ENCODE measurements at places on chromosomes 3 and 15. TPM values are rescaled to one million over a fixed set of nuclear protein-coding genes. Genes with fewer than 3 reads are reported as not detected.

ISLR2 gene
- 0.39 TPM for total RNA-seq

DNA sequence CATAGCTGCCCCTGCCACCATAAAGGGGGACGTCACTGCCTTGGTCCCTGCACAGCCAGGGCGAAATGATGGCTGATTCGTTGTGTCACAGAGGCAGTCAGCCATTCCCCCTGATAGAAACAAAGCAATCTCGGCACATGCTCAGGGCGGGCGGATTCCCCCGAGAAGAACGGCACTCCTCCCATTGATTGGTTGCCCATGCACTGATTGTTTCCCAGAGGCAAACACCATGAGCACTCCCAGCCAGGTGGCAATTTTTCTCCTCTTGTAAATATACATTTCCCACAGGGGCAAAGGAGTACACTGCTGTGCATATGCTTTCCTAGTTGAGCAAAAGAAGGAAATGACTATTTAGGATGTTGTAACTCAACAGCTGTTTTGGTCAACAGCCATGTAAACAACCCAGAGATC, 56.5 kb downstream of the KY start:
- DNase-seq = no peak

DNA sequence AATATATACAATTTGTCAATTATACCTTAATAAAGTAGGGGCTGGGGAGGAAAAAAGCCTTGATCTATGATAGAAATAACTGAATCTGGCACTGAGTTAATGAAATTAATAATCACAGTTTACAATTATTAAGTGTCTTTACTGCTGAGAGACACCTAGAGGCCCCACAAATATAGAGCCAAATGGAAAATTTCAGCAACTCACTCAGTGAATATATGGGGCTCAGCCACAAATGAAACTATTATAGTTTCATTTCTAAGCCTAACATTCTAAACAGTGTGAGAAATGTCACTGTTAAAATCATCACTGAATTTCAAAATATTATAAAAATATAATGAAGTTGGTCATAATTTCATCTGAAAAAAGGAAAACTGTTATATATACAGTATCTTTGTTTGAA, 40.3 kb downstream of the GNB4 start:
- DNase-seq = no peak

- DNase-seq = peak; percentile 29
Observed at GRCh38 chr3:110314512-110315114, 757.0 kb upstream of the NECTIN3 start.

GRCh38 chr15:82572311-82572710, 32.1 kb upstream of the RPS17 start:
- no peak for DNase-seq

DNA sequence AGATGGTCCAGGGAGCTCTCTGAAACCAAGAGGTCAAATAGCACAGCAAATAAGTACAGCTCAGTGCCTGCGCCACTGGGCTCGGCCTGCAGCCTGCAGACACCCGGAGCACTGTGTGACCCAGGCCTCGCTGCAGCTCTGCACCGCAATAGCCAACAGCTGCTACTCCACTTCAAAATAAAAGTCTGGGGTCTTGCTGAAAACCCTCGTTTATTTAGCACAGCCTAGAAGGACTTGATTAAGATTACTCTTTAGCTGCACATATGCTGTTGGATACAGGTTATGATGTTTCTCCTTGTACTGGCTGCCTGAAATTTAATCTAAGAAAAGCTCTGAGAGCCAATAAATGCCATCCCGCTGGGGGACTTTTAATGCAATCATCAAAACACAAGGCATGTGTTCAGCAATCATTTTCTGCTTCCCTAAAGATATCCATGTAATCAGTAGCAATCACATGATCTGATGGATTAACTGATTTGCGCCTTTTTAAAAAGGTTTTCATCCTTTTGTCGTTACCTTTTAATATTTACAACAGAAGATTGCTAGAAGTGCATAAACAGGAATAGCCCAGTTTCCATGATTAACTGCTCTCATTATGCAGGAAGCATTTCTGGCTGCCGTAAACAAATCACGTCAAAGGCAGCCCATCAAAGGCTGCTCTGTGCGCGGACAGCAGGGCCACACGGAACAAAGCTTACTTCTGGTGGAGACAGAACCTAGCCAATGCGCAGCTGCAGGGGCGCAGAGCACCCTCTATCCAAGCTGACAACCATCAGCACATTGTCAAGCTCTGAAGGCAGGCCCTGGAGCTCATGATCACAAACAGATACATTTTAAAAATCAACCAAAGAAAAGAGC, 58.8 kb downstream of the CLASP2 start:
- peak; percentile 89 for DNase-seq

DNA sequence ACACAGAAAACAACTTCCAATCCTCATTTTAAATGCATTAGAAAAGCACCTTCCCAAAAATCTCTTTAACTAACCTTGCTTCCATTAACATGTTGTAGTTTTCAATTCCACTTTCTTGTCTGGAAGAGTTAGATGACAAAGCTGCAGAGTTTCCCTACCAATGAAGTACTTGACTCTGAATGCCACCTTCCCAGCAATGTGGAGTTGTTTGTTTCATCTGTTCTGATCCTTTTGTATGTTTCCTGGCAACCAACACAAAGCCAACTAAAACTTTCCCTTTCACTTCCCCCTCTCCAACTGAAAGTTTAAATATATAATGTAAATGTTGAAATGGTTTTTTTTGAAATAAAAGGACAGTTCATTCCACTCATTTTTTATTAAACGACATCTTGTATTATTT, at the start of gene WDR49:
Gene WDR49, minus strand, starts transcription at position 183 of the 400 bp plus-strand sequence. CDS start 517 bp downstream, outside the sequence.
- no peak for DNase-seq
